ENCODE measurements at places on chromosomes 7 and 10.

DNA sequence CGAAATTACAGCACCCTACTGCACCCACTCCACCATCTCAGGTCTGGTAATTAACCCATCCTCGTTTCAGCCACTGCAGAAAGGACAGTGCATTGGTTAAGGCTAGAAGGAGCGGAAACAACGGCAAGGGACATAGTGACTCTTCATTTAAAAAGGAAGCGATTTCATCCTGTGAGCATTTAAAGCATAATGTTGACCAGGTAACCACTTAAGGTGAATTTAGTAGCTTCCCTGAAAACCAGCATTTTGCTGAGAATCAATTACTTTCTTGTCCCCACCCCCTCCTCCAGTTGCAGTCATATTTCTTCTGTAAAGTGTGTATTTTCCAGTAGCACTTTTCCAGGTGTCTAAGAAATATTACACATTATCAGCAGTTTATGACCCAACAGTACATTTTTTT is 821 bp upstream of the JAZF1 start:
- no peaks in the 10 kb centered on the region for H3K27me3 ChIP-seq
- no peaks in the 10 kb centered on the region for H3K36me3 ChIP-seq
- no peak for DNase-seq
- H3K27ac ChIP-seq, result no peak overlapping the region
- H3K4me3 ChIP-seq, result no peak overlapping the region

GRCh38 chr7:107934991-107935770 is 44.2 kb downstream of the DLD start:
- no peak for DNase-seq
- peaks cover 4% of the 10 kb centered on the region for H3K36me3 ChIP-seq
- H3K4me3 ChIP-seq, result no peak overlapping the region
- H3K27ac ChIP-seq, result no peak overlapping the region

DNA sequence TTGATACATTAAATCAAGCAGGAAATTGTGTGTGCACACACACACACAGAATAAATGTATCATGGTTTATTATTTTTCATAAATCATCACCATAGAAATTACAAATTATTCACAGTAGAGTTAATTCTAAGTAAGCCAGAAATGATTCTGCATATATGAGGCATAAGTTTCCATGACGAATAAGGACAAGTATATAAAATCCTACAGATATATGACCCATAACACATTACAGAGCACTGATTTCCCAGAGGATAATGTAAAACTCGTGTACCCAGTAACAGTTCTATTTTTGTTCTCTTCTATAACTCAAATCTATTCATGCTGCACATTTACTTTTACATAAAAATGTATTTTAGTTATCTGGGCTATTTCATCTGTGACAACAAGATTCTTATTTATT is 169.7 kb downstream of the LRRTM3 start:
- H3K27ac ChIP-seq, result no peak overlapping the region
- H3K4me3 ChIP-seq, result no peak overlapping the region
- no peak for DNase-seq
- no peaks in the 10 kb centered on the region for H3K36me3 ChIP-seq
- no peaks in the 10 kb centered on the region for H3K4me1 ChIP-seq
- H3K27me3 ChIP-seq, result no peaks in the 10 kb centered on the region

DNA sequence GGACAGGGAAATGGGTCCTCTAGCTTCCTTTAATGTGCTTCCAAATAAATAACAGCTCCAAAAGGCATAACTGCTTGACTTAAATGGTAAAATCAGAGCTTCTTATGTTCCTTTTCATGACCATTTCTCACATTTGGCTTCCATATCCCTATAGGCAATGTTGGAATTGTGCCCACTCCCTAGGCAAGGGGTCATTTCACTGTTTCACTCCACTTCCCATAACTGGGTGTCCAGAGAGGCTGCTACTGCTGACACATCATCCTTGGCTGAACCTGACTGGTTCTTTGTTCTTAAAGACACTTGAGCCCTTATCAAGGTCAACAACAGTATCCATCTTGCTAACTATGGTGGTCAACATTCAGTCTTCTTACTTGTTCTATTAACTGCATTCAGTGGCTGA is 37.1 kb downstream of the PRTFDC1 start:
- no peaks in the 10 kb centered on the region for H3K36me3 ChIP-seq
- H3K27ac ChIP-seq, result no peak overlapping the region
- H3K27me3 ChIP-seq, result no peaks in the 10 kb centered on the region
- H3K4me3 ChIP-seq, result no peak overlapping the region

DNA sequence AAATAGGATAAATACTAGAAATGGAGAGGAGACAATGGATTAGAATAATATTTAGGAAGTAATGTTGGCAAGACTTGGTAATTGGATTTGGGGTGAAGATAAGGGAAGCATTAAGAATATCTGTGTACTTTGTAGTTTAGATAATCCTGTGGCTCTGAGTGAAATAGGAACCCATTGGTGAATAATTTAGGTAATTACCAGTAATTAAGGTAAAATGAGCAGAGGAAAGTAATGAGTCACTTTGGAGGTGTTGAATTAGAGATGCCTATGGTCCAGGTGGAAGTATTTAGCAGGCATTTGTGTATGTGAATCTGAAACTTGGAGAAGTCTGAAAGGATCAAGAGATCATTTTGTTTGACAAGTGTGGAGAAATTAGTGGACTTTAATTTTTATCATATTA is 5.7 kb downstream of the C1GALT1 start:
- H3K27me3 ChIP-seq, result no peaks in the 10 kb centered on the region
- peaks cover 20% of the 10 kb centered on the region for H3K4me1 ChIP-seq
- no peak for DNase-seq

GRCh38 chr10:58981846-58982245 is 194.6 kb upstream of the PHYHIPL start:
- no peaks in the 10 kb centered on the region for H3K27me3 ChIP-seq
- no peak for DNase-seq
- H3K4me1 ChIP-seq, result no peaks in the 10 kb centered on the region
- H3K36me3 ChIP-seq, result no peaks in the 10 kb centered on the region
- no peak overlapping the region for H3K4me3 ChIP-seq
- H3K27ac ChIP-seq, result no peak overlapping the region

DNA sequence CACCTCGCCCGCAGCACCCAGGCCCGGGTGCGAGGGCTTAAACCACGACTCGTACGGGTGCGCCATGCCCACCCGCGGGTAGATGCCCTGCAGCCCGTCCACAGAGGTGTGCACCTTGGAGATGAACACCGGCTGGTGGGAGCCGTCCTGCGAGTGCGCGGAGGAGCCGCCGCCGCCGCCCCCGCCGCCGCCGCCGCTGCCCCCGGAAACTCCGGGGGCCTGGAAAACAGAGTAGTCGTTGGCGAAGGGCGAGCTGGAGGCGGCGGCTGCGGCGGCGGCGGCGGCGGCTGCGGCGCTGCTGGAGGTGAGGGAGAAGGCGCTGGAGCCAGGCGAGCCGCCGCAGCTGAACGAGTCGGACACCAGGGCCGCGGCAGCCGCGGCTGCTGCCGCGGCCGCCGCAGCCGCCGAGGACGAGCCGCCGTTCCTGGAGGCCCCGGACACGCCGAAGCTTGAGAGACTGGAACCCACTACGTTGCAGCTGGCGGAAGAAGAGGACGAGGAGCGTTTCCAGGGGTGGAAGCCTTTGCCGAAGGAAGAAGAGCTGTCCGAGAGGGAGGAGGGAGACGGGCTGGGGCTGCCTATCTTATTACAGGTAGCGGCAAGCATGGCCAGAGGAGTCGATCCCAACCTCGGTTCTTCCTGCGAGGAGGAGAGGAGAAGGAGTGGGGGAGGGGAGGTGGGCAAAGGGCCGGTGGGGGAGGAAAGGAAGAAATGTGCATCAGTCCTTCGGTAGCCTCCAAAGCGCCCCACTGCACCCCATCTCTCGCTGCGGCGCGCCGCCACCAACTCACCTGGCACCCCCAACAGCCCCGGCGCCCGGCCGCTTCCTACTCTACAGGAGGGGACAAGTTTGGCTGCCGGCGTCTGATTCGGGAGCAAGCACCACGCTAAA is 1.3 kb downstream of the SP8 start:
- H3K36me3 ChIP-seq, result no peaks in the 10 kb centered on the region
- no peak overlapping the region for H3K27ac ChIP-seq
- H3K4me3 ChIP-seq, result no peak overlapping the region

GRCh38 chr7:95569720-95570119 is 26.6 kb downstream of the PDK4 start:
- H3K4me1 ChIP-seq, result no peaks in the 10 kb centered on the region
- DNase-seq, result no peak
- H3K36me3 ChIP-seq, result no peaks in the 10 kb centered on the region

DNA sequence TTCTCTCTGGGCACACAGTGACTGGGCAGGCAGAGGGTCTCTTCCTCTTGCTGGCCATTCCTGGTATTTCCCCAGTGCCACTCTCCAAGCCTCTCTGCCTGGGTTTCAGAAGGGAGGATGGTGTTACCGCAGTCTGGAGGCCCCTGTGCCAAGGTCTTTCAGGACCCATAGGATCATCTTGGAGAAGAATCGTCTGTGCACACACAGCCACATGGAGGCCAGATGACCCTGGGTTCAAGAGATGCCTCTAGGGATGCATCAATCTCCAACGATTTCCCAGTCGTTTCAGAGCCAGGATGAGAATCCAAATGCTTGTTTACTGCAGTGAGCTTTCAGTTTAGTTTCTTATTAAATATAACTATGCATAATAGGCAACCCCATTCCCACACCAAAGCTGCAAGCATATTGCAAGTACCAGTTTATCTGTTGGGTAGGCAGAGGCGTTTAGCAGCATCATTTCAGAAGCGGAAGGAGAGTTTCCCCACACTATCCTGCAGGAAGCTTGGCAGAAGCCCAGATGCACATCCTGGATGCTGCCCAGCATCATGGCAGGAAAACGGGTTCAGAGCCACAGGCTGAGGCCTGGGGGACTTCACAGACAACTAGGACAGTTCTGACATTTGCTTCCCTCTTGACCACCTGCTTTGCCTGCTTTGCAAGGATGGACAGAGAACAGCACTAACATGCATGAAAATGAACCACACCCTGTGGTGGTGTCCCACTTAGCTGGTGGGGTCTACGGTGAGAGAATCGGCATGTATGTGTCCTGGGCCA is 134.7 kb upstream of the FAM20C start:
- H3K27ac ChIP-seq, result no peak overlapping the region
- H3K4me3 ChIP-seq, result no peak overlapping the region
- DNase-seq, result no peak
- no peaks in the 10 kb centered on the region for H3K36me3 ChIP-seq
- no peaks in the 10 kb centered on the region for H3K27me3 ChIP-seq

GRCh38 chr10:128087146-128087883 is 38.9 kb downstream of the MKI67 start:
- no peak for DNase-seq
- H3K27me3 ChIP-seq, result no peaks in the 10 kb centered on the region
- H3K4me3 ChIP-seq, result no peak overlapping the region
- peaks cover 29% of the 10 kb centered on the region for H3K36me3 ChIP-seq
- no peaks in the 10 kb centered on the region for H3K4me1 ChIP-seq
- no peak overlapping the region for H3K27ac ChIP-seq

GRCh38 chr10:106618646-106619045 is 545.9 kb downstream of the SORCS1 start:
- no peak for DNase-seq
- H3K36me3 ChIP-seq, result no peaks in the 10 kb centered on the region
- no peak overlapping the region for H3K27ac ChIP-seq
- H3K4me1 ChIP-seq, result no peaks in the 10 kb centered on the region
- no peaks in the 10 kb centered on the region for H3K27me3 ChIP-seq
- H3K4me3 ChIP-seq, result no peak overlapping the region

- H3K36me3 ChIP-seq, result peaks cover 30% of the 10 kb centered on the region
- no peaks in the 10 kb centered on the region for H3K27me3 ChIP-seq
- H3K4me3 ChIP-seq, result no peak overlapping the region
- DNase-seq, result no peak
Observed at GRCh38 chr10:11338160-11338844, 273.1 kb downstream of the USP6NL start.

DNA sequence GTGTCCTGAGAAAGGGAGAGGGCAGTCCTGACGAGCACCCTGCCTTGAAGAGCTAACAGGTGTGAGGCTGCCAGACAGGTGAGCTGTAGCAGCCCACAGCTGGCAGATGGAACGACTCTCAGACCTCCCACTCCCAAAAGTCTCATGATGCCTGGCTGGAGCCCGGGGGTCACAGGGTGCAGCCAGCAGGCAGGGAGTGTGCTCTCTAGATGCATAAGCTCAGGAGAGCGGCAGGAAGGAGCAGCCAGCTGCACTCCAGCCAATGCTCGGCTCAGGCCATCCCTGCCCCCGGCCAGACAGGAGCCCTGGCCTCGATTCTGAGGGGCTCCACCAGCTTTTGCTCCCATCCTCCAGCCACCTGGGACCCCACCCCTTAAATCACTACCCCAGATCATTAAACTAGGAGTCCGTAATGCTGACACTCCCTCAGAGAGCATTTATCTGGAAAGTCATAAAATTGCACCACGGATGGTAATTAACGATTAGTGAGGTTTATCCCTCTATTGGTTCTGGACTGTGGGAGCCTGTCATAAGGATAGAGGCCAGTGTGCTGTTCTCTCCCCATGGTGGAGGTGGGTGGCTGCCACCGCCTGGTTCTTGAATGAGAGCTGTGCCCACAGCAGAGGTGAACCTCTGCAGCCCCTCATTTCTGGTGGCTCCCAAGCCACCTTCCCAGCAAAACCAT is 63.5 kb upstream of the ZMIZ1 start:
- no peak overlapping the region for H3K27ac ChIP-seq
- no peaks in the 10 kb centered on the region for H3K27me3 ChIP-seq
- no peaks in the 10 kb centered on the region for H3K36me3 ChIP-seq
- peaks cover 5% of the 10 kb centered on the region for H3K4me1 ChIP-seq

GRCh38 chr10:98086837-98087708 is 47.4 kb upstream of the R3HCC1L start:
- DNase-seq, result no peak
- peaks cover 25% of the 10 kb centered on the region for H3K27me3 ChIP-seq
- no peaks in the 10 kb centered on the region for H3K36me3 ChIP-seq
- H3K4me1 ChIP-seq, result peaks cover 16% of the 10 kb centered on the region
- no peak overlapping the region for H3K27ac ChIP-seq

GRCh38 chr7:40722242-40722641 is 587.4 kb downstream of the SUGCT start:
- no peaks in the 10 kb centered on the region for H3K4me1 ChIP-seq
- H3K27ac ChIP-seq, result no peak overlapping the region
- H3K4me3 ChIP-seq, result no peak overlapping the region
- DNase-seq, result no peak
- no peaks in the 10 kb centered on the region for H3K27me3 ChIP-seq

GRCh38 chr10:99984211-99985034 is 25.3 kb downstream of the DNMBP start:
- peaks cover 38% of the 10 kb centered on the region for H3K4me1 ChIP-seq
- H3K36me3 ChIP-seq, result no peaks in the 10 kb centered on the region

- no peak for DNase-seq
- H3K27ac ChIP-seq, result no peak overlapping the region
- no peaks in the 10 kb centered on the region for H3K27me3 ChIP-seq
- H3K4me1 ChIP-seq, result peaks cover 2% of the 10 kb centered on the region
- no peaks in the 10 kb centered on the region for H3K36me3 ChIP-seq
- no peak overlapping the region for H3K4me3 ChIP-seq
Observed at GRCh38 chr10:113044016-113044755, 94.1 kb downstream of the TCF7L2 start.

DNA sequence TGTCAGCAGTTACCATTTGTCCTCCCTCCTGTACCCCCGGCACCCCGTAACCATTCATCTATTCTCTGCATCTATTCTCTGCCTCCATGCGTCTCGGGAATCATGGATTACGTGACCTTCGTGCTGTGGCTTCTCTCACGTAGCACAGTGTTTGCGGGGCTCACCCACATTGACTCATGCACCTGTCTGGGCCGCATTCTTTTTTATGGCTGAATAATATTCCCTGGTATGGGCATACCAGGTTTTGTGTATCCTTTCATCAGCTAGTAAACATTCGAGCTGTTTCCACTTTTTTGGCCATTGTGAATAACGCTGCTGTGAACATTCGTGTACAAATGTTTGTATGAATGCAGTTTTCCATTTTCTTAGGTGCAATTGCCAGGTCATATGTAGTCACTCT is 17.7 kb downstream of the CUX1 start:
- H3K27ac ChIP-seq, result no peak overlapping the region
- no peak for DNase-seq
- no peak overlapping the region for H3K4me3 ChIP-seq
- H3K4me1 ChIP-seq, result no peaks in the 10 kb centered on the region
- no peaks in the 10 kb centered on the region for H3K27me3 ChIP-seq

All from CD14-positive monocyte (primary cell).